ENCODE measurements at places on chromosomes 12 and 14.
A peak's percentile ranks its signal among the peaks of the same experiment; 100 is the strongest.

DNA sequence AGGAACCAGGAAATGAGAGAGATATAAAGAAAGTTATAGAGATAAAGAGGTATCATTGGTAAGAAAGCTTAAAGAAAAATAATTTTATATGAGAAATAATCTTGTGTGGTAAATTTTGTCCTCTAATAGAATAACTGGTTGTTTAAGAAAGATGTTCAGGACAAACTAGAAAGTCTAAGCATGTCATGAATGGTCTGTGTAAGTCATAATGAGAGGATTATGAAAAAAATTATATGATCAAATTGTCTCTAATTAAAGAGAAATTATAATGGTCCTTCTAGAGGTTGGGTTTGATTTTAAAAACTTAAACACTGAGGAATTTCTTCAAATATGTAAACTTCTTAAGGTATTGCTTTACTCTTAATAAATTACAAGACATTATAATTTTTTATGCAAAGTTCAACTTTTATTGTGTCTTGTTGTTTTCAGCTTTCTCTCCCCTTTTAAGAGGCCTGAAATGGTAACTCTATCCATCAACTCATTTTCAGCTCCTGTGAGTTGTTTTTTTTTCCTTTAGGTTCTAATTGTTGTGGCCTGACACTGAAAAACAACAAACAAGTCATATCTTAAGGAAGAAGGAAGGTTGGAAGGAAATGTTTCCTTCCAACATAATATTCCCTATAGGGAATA lies 88.2 kb upstream of the CNOT2 start:
- DNase-seq: no peak

DNA sequence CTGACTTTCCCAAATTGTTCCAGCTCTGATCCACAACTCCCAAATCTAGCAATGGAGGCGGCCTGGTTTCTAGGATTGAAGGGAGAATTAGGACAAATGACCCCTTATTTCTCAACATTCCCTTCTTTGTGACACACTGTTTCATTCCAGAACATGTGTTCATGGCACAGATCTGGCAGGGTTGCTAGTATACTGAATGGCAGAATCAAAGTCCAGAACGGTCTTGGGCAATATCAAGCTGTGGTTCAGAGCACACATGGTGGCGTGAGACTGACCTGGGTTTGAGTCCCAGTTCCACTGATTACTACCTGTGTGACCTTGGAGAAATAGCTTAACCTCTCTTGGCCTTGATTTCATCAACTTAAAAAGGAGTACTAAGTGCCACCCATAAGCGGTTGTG lies 152.5 kb downstream of the SAMD4A start:
- no peak for DNase-seq

- no peak for DNase-seq
These were observed 80.8 kb upstream of the AMIGO2 start for GRCh38 chr12:47160316-47161244.

- peak; percentile 70 for DNase-seq
These were observed at the start of gene TMTC1 for GRCh38 chr12:29783773-29784666. TMTC1 (minus strand) TSS chr12:29783942; CDS start chr12:29783751, 191 bp downstream.

DNA sequence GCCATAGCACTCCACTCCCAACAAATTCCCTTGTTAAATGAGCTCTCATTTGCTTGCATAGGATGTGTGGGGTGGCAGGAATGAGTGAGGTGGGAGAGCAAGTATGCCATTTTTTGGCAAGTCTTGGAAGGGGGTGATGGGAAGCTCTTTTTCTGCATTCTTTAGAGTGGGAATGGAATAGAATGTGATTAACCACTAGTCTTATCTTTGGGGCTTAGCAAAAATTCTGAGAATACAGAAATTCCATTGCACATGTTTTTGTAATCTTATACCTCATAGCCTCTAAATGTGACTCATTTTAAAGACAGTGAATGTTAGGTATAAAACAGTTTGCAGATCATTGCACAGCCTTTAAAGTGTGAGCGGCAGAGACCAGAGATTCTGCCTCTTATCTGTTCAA lies 28.4 kb upstream of the NEDD1 start:
- no peak for DNase-seq

All from right atrium auricular region (tissue), 2 donors.